Amniotic stem cell (primary cell): ENCODE measurements at places on chromosomes 5 and 9.

DNA sequence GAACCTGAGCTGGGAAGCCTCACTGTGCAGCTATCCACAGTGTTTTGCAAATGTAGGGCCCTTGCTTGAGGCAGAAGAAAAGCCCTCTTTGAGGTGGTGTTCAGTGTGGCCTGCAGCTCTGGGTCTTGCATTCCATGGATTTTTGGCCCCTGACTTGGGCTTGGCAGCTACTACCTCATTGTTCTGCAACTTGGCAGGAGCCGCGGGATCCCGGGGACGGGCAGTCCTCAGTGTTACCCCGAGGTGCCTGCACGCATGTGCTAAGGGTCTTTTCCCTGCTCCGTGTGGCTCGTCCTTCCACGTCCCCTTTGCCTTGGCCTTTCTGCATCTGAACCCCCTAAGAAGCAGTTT, 39.8 kb downstream of the NEK6 start:
- peak; percentile 62 for DNase-seq

DNA sequence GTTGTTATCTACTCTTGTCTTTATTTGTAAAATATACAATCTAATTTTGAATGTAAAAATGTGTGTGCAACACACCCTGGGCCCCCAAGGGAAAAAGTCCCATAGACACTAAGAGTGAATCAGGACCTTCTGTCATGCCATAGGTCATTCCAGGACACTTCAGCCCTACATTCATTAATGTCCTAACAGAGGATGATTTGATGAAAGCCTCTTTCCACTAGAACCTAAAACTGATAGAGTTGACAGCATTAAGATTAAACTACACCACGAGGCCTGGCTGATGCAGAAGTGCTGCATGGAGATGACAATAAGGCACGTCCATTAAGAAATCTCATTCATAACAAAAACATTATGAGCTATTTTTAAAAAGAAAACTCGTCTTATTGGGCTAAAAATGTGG, 46.2 kb downstream of the FRMD3 start:
- DNase-seq, result no peak

DNA sequence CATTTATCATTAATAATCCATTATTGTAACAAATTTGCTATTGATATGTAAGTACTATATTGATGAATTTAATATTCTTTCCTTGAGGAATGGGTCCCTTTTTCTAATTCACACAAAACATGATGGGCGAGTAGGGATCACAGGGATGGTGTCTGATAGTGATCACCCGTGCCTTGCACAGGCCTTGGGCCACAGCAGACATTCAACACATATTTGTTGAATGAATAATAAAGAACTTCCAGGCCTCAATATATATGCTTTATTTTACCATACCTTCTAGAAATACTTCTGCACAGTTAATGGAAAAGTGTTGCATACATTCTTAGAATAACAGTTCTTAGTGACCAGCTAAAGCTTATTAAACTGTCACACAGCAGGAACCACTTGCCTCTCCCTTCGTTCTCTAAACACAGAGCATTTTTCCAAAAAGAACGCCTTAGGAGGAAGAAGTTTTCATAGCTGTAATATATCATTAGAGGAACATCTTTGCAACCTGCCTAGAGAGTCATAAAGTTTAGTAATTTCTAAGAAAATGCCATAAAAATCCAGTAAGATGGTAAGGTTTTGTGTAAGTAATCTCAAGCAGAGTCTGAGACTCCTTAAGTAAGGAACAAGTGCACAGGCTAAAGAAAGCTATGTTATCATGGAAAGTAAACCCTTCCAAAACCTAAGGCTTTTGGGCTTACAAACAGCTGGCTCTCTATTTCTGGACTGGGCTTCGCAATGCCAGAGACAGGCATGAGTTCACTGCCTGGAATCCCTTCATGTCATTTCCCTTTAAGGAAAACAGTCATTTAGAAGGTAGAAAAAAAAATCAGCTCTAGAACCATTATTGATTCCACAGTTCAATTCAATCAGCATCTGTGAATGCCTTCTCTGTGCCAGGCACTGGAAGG, 17.7 kb downstream of the TTLL11 start:
- DNase-seq, result no peak

DNA sequence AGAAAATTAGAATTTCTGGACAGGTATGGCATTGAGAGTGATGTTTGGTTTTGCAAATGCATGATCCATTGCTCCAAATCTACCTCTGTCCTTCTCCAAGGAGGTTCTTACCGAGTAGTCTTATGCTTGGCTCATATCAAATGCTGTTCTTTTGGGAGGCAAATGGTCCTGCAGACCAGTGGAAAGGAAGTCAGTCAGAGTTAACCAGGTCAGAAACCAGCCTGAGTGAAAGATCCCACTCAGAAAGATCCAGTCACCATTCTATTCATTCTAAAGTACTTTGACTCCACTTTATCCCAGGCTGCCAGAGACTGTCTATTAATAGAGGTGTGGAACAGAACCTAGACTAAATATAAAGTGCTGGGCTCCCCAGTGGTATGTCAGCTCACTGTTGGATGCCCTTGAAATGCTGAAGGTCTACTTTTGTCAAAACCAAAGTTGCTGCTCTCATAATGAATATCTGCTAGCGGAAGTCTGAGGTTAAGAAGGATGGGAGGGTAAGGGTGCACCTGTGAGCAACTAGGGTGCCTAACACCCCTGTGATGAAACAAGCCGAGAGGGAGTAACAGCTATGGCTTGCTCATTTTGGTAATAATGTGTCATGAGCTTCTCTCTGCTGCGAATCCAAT, 302.2 kb downstream of the ZNF608 start:
- no peak for DNase-seq

- DNase-seq, result no peak
Observed at GRCh38 chr9:75844321-75844720, 46.2 kb upstream of the PCSK5 start.

- no peak for DNase-seq
Observed at GRCh38 chr5:54445691-54446378, 9.7 kb upstream of the HSPB3 start.

- DNase-seq, result no peak
Observed at GRCh38 chr5:60545551-60545950, 154.4 kb downstream of the DEPDC1B start.

GRCh38 chr5:6319116-6319515, 59.2 kb downstream of the MED10 start:
- no peak for DNase-seq

DNA sequence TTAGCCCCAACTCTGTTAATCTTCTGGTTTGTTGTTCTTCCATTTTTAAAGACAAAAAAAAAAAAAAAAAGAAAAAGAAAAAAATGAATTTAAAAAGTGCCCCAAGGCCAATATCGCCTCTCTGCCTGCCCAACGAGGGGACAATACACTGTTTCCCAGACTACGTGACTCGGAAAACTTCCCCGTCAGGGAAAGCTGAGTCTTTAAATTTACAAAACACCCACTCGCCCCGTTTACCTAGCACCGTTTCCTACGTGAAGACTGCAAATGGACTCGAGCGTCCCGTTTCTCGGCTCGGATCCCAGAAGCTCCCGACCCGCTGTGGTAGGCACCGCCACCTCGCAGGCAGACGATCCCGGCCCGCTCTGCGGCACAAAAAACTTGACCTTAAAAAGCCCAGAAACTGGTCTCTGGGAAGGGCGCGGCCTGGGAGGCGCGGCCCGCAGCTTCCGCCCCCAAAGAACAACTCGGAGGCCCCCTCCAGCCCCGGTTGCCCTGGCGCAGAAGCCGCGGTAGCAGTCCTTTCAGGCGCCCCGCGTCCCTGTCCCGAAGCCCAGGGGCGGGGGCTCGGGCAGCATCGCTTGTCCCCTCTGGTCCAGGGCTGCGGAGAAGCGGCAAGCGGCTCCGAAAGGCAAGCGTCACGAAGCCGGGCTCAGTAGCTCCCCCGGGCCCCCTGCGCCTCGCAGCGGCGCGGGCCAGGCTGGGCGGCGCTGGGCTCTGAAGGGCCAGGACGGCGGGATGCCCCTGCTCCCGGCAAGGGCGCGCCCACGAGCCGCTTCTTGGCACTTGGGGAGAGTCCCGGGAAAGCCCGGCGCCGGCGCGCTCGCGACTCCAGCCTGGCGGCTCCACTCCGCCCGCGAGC, at the start of gene GCNT4:
Gene GCNT4, minus strand, starts transcription at position 367 of the 862 bp plus-strand sequence. CDS start 22,521 bp downstream, outside the sequence.
- DNase-seq, result no peak

GRCh38 chr9:11016081-11016480, 403.3 kb upstream of the PTPRD start:
- no peak for DNase-seq

DNA sequence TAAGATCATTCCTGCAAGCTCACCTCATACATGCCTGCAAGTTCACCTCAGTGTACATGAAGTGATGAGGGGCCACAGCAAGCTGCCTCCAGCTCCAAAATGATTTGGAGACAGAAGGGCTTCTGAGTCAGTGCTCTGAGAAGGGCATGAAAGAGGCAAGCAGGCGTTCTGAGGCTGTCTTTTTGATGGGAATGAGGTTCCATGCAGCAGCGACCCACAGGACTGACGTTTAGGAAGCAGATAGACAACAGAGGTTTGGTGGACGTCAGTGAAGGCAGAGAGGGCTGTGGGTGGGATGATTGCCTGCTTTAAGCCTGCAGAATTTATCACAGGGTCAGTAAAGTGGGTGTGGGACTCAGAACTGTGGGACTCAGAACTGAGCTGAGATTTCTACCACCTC, 8.9 kb upstream of the SMIM32 start:
- DNase-seq, result no peak

GRCh38 chr5:83988293-83988685, 267.6 kb upstream of the HAPLN1 start:
- DNase-seq, result no peak

DNA sequence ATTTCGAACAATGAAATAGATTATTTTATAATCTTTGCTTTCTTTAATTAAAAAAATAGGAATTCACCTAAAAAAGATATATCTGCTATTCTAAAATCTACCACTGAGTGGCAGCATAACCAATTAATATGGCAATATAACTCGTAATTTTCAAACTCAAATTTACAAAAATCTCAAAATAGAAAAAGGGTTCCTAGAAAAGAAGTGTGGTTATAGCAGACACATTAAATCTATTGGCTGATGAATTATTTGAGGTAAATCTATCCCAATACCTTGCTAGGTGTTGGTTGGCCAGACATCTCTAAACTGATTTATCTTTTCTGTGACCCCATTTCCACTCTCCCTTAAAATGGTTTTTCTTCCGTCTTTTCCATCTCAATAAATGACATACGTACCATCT, 30.2 kb upstream of the NRG2 start:
- DNase-seq, result no peak

GRCh38 chr5:62299600-62299999, 6.4 kb upstream of the KIF2A start:
- DNase-seq, result no peak

DNA sequence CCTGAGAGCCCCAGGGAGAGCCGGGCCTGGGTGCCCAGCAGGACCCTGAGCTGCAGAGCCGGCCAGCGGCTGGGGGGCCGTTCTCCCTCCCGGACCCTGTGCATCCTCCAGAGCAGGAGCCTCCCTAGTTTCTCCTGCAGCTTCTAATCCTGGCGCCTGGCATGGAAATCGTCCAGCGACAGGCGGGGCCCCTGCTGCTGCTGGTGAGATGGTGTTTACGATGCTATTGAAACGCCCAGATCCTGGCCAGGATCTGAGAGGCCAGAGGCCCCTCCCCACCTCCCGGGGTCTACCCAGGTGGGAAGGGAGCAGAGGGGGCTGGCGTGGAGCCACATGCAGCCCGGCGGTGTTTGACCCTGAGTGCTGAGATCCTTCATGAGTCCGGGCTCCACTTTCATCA, 38.2 kb upstream of the CEP72 start:
- DNase-seq, result no peak

DNA sequence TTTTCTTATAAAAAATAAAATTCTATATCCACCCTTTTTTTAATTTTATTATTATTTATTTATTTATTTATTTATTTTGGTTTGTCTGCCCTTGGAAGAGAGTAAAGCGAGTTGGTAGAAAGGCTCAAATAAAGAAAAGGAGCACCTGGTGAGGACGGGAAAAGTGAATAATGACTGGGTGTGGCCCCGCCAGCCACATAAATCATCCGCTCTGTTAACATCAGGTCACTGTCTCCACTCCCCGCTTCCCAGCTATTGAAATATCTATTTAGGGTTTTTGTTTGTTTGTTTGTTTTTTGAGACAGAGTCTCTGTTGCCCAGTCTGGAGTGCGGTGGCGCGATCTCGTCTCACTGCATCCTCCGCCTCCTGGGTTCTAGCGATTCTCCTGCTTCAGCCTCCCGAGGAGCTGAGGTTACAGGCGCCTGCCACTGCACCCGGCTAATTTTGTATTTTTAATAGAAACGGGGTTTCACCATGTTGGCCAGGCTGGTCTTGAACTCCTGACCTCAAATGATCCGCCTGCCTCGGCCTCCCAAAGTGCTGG, 844 bp downstream of the POLR3G start:
- DNase-seq, result no peak

DNA sequence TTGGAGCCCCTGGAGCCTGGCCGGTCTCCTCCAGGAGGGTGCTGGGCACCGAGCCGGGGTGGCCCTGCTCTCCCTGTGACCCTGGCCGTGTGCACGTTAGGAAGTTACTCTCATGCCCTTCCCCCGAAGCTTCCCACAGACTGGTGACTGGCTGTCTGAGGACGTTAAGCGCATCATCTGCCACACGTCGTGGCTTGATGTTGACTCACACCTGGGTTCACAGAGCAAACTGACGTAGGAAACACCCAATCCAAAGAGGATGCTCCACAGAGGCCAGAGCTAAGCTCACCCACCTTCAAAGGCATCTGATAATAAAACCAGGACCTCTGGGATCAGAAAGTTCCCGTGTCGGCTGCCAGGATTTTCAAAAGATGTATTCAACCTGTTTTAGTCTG, 152.9 kb upstream of the PHYKPL start:
- DNase-seq, result no peak

DNA sequence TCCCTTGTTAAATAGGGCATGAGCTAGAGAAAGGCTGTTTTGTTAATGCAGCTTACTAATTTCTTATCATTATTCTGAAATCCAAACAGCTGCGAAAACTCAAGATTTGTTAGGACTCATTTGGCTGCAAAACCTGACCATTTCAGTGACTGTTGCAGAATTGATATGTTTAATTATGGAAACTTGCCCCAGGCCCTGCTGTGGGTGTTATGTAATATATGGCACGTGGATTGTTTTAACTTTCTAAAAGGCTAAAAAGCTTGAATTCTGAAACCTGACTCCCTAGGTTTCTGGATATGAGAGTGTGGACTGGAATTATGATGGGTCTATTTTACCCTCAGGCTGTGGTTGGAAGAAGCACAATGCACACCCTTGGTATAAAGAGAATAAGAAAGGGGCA, 4.4 kb downstream of the IL9 start:
- DNase-seq, result no peak

GRCh38 chr5:83494087-83494620, 22.6 kb downstream of the VCAN start:
- DNase-seq, result no peak

- DNase-seq, result no peak
Observed at GRCh38 chr5:112312295-112313275, 106.5 kb downstream of the EPB41L4A start.
